ENCODE measurements at places on chromosomes 11 and 22. TPM values are rescaled to one million over a fixed set of nuclear protein-coding genes. Genes with fewer than 3 reads are reported as not detected.

FOLR2 gene
- total RNA-seq = 22.8 TPM

GP1BB gene
- 1.3 TPM for total RNA-seq

NUDT8 gene
- total RNA-seq = 12.2 TPM

OR51I1 gene
- not detected for total RNA-seq

ZNF280A gene
- not detected for total RNA-seq

C1QTNF4 gene
- 0.55 TPM for total RNA-seq

CYP2D6 gene
- total RNA-seq = 1.0 TPM

SLC22A8 gene
- not detected for total RNA-seq

CPT1A gene
- 76.4 TPM for total RNA-seq

DMC1 gene
- total RNA-seq = not detected

CCDC81 gene
- 0.38 TPM for total RNA-seq

PDGFD gene
- total RNA-seq = 5.0 TPM

BARX2 gene
- total RNA-seq = not detected

CREB3L1 gene
- 47.4 TPM for total RNA-seq

CD3D gene
- total RNA-seq = 8.5 TPM

FAM76B gene
- total RNA-seq = 22.5 TPM

OR4D5 gene
- not detected for total RNA-seq

MRGPRF gene
- 13.2 TPM for total RNA-seq

DCHS1 gene
- 28.0 TPM for total RNA-seq

C11orf87 gene
- total RNA-seq = 0.35 TPM

NPTXR gene
- 6.3 TPM for total RNA-seq

CLDN5 gene
- 274 TPM for total RNA-seq

TENM4 gene
- 4.3 TPM for total RNA-seq

ALX4 gene
- not detected for total RNA-seq

NFAM1 gene
- 12.6 TPM for total RNA-seq

HIKESHI gene
- 23.9 TPM for total RNA-seq

LRRC32 gene
- 111 TPM for total RNA-seq

SCN4B gene
- 7.2 TPM for total RNA-seq

TEX12 gene
- total RNA-seq = not detected

MB gene
- total RNA-seq = 2.2 TPM

TNNI2 gene
- total RNA-seq = 6.9 TPM

TXN2 gene
- total RNA-seq = 54.2 TPM

OR8J3 gene
- total RNA-seq = not detected

UPK3A gene
- not detected for total RNA-seq

CHRM1 gene
- total RNA-seq = 4.7 TPM

CCDC73 gene
- not detected for total RNA-seq

THY1 gene
- total RNA-seq = 7.8 TPM

APOA4 gene
- total RNA-seq = not detected

BAIAP2L2 gene
- 0.29 TPM for total RNA-seq

All from upper lobe of right lung (tissue), 1 donor.